ENCODE measurements at places on chromosomes 2 and 18.
A peak's percentile ranks its signal among the peaks of the same experiment; 100 is the strongest.

GRCh38 chr2:238702276-238703052 lies 145.4 kb upstream of the TWIST2 start:
- no peak for DNase-seq

GRCh38 chr2:214630402-214631045 lies 179.0 kb downstream of the BARD1 start:
- DNase-seq: no peak

DNA sequence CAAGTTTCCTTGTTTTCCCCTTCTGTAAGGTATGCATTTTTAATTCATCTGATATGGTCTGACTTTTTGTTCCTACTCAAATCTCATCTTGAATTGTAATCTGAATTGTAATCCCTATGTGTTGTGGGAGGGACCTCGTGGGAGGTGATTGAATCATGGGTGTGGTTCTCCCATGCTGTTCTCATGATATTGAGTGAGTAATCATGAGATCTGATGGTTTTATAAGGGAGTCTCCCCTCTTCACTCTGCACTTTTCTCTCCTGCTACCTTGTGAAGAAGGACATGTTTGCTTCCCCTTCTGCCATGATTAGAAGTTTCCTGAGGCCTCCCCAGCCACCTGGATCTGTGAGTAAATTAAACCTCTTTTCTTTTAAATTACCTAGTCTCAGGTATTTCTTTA lies 476.1 kb downstream of the LPIN1 start:
- DNase-seq: no peak

- no peak for DNase-seq
These were observed 1009.9 kb upstream of the NXPH2 start for GRCh38 chr2:139790136-139790535.

DNA sequence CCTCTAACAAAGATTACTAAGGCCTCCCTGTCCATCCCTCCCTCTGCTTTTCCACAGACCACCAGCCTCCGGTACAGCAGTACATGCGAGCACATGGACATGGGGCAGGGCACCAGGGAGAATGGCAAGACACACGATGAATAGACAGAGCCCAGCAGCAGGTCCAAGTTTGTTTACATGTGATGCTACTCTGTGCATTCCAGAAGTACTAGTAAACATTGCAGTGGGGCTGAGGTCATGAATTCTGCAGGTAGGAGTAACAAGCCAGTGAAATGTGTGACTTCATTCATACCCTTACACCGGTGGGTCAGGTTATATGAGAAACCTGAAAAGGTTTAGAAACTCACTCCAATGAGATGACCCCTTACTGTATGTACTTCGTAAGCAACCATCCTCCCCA lies 205.7 kb downstream of the BCL11A start:
- DNase-seq: no peak

DNA sequence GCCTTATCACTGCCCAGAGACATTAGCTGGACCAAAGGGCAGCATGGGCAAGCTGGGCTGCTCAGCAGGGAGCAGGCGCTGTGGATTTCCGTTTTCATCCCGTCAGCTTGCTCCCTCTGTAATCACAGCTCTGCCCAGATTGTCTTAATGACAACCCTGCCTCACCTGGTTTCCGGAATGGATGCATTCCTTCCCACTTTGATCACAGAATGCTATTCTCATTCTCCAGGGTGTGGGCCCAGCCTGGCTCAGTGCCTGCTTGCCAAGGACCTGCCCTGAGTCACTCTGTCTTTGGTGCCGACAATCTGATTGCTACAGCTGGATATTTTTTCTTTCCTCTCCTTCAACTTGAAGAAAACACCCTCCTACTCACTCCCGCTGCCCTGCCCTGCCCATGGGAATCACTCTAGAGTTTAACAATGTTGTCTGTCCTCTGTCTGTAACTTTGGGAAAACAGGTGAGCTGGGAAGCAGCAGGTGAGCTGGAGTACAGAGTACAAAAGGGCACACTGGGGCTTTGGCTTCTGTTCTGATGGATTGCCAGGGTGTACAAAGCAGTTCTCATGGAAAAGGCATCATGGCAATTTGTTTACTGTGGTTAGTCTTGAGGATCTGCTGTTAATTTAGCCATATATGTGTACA lies 27.2 kb upstream of the FAM136A start:
- no peak for DNase-seq

DNA sequence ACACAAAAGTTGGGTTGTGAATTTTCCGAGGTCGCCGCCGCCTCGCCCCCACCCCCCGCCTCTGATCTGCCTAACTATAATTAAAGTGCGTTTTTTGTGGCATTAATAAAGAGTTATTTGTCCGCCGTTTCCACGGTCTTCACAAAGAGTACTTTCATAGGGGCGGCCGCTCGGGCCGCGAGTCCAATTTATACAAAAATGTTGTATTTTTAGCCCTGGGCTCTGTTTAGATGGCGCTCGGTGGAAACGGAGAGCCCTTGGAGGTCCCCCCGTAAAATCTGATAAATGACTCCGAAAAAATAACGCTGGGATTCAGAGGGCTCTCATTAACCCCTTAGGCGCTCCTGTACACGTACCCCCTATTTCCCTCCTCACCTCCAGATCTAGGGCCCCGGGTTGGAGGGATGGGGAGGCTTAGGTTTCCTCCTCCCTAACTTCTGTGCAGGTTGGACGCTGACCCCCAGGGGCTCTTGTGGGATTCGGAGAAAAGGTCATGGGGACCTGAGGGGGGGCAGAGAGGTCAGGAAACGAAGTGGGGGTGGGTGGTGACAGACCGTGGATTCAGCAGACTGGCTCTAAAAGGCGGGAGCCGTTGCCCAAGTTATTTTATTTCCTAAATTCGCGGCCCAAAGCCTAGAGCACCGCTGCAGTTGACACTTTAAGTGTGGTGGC lies 1.9 kb downstream of the CYP26B1 start:
- DNase-seq: no peak

DNA sequence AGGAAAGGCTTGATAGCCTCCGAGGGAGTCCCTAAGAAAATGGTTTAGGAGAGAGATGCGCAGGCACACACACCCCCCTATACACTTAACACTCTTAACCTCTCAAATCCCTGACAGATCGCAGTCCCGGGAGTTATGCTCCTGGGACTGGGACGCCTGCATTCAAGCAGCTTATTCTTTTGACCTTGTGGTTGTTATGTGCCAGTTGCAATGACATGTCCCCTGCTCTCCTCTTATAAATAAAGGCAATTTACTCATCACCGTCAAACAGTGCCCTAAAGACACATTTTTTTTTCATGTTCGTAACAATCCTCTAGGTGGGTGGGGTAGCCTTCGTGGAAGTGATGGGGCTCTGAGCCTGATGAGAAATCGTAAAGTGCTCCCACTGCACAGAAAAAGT lies 162.2 kb downstream of the LRRC30 start:
- no peak for DNase-seq

DNA sequence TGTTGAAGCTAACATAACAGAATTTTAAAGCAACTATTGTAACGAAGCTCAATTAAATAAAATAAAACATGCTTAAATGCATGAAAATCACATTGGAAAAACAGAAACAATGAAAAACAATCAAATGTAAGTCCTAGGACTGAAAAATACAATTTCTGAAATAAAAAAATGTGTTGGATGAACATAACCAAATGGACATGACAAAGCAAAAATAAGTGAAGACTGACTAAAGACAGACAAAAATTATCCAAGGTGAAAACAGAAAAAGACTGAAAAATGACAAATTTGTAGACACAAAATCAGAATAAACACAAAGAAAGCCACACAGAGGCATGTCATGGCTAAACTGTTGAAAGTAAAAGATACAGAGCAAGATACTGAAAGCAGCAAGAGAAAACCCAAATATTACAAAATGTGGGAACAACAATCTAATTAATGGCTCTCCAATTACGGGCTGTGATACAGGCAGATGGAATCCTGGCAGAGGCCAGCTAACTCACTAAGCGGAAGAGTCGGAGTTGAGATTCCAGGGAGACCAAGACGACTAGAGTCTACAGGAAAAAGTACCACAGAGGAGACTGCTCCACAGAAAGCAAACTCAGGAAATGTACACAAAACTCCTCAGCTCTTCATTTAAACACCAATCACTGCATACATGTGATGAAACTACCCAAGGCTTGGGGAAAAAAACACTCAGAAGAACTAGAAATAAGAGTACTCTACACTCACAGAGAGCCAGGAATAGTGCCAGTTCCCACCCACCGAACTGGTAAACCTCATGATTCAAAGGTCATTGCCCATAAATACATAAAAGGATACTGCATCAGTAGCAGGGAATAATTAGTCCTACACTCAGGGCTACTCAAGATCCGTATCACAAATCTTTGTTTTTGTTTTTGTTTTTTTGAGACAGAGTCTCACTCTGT lies 83.6 kb downstream of the ATAD2B start:
- no peak for DNase-seq

- DNase-seq: no peak
These were observed 212.7 kb downstream of the PLCL1 start for GRCh38 chr2:198017068-198017467.

DNA sequence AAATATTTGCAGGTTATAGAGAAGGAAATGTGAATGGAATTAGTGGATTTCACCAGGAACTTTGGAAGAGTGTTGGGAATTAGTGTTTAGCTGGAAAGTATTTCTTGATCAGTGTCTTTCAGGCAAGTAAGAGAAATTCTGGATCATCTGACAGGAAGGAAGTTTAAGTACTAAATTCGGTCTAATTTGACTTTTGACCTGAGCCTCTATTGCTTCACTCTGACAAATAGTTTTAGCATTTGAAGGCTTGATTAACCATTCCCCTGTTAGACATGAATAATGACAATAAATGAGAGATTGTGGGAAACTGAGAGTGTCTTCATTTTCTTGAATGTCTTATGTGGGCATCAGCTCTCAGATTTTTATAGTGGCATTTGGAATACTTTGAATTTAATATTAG lies 16.0 kb downstream of the CCNT2 start:
- DNase-seq: peak; percentile 25

GRCh38 chr2:137051778-137052398 lies 286.5 kb downstream of the THSD7B start:
- no peak for DNase-seq

GRCh38 chr2:64613276-64613675 lies 40.4 kb downstream of the SERTAD2 start:
- no peak for DNase-seq

- no peak for DNase-seq
These were observed 23.8 kb upstream of the BAZ2B start for GRCh38 chr2:159640176-159640575.

DNA sequence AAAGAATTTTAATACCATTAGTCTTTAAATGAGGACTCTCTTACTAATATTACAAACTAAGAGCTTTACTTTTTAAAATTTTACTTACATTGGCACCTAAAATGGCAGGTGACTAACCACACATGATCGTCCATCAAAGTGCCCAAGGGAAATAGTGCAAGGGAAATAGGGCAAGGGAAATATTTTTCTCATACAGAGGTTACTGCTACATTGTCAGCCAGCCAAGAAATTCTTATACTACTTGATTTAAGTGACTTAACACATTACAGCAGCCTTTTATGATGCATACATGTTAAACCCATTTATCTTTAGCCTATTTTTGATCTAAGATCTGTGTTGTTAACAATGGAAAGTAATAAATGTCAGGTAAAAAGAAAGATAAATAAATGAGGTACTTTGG lies 587.2 kb upstream of the PKDCC start:
- DNase-seq: no peak

- DNase-seq: no peak
These were observed 8.9 kb downstream of the TRAPPC12 start for GRCh38 chr2:3388412-3388738.

- peak; percentile 35 for DNase-seq
These were observed 105.8 kb upstream of the CTAGE1 start for GRCh38 chr18:22523481-22523880.

- DNase-seq: no peak
These were observed 45.5 kb downstream of the KCMF1 start for GRCh38 chr2:85016446-85016845.

DNA sequence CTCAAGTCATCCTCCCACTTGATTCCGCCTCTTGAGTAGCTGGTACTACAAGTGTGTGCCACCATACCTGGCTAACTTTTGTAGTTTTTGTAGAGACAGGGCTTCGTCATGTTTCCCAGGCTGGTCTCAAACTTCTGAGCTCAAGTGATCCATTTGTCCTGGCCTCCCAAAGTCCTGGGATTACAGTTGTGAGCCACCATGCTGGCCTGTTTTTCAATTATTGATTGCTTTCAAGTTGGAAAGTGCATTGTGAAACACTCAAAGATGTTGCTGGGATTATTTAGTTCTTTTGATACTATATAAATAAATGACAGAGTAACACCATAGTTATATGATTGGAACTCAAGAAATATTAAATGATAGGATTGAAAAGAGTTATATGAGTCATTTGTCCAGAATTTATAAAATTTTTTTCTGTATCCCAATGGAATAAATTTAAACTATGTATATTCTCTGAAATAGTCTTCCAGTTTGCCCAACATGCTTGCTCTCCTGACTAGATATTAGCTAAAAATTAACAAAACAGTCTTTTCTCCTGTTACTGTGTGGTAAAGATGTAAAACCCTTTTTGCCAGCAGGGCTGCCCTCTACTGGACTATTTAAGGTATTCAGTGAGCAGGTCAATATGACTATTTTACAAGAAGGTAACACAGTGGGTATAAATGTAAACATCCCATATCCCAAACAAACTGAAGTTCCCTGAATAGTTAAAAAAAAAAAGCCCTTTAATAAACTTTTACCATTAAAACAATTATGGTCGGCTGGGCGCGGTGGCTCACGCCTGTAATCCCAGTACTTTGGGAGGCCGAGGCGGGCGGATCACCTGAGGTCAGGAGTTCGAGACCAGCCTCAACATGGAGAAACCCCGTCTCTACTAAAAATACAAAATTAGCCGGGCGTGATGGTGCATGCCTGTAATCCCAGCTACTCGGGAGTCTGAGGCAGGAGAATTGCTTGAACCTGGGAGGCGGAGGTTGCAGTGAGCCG lies 42.7 kb downstream of the ACSL3 start:
- DNase-seq: peak; percentile 69

GRCh38 chr2:145771525-145771924 lies 1251.6 kb upstream of the ZEB2 start:
- peak; percentile 64 for DNase-seq

DNA sequence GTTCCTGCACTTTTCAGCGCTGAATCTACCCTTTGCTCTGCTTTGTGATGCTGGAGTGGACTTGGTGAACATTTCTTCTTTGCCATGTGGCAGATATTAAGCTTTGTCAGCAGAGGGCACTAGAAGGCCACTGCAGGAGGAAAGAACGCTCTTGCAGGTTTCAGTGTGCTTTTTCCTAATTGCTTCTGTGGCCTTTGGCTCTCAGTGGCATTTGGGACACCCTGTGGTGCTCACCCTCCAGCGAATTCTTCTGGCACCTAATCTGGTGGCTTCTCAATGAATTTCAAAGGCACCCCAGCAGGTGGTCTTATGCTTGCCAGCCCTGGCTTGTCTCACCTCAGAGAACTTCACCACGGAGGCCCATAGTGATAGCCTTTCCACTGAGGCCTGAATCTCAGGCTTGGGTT lies 146.7 kb downstream of the MYO3B start:
- DNase-seq: peak; percentile 63

DNA sequence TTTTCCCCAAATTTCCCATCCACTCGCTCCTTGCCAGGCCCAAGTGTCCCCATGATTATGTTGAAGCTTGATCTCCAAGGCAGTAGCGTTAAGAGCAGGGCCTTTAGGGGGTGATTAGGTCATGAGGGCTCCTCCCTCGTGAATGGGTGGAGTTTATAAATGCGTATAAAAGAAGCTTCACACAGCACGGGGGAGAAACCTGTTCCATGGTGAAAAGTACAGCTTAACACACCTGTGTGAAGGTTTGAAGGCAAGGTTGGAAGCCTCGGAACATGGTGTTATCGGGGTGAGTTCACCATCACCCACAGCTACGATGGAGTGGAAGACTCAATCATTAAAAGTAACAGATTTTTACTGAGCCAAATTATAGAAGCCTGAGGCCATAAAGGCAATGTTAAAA lies 137.4 kb upstream of the ALKAL2 start:
- no peak for DNase-seq

- DNase-seq: no peak
These were observed 39.5 kb downstream of the CYP26B1 start for GRCh38 chr2:72108121-72108520.
